IPS DF 6.9 (cell line): ENCODE measurements at places on chromosomes 3 and 15.

DNA sequence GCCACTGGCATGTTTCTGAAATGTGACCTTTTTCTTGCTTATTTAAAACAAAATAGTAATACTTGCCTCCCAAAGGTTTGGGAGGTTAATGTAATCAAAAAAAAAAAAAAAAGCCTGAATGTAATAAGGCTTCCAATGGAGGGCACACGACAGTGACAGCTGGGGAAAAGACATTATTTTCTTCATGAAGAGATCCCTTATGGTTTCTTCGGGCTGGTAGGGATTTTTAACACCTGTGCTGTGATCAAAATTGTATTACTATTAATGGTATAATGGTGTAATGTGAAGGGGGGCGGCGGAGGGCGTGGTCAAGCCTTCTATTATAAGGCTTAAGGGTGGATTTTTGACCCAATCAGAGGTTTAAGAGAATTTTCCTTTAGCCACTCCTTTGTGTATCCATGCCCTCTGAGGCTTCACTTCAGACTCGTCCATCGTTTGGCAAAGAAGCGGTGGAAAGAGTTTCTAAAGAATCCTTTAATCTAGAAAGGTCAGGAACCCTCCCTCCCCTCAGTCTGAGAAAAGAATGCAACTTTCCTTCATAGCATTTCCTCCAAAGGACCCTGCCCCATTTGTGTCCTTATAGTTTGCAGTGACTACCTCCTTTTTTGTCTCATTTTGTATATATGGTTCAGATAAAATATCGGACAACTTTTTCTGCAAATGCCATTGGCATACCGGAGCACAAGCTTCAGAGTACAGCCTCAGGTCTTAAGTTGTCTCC lies 89.5 kb upstream of the CHD2 start:
- no peak for DNase-seq

- no peak for DNase-seq
Measured at GRCh38 chr15:77417602-77418001, 2.3 kb downstream of the PEAK1 start.

DNA sequence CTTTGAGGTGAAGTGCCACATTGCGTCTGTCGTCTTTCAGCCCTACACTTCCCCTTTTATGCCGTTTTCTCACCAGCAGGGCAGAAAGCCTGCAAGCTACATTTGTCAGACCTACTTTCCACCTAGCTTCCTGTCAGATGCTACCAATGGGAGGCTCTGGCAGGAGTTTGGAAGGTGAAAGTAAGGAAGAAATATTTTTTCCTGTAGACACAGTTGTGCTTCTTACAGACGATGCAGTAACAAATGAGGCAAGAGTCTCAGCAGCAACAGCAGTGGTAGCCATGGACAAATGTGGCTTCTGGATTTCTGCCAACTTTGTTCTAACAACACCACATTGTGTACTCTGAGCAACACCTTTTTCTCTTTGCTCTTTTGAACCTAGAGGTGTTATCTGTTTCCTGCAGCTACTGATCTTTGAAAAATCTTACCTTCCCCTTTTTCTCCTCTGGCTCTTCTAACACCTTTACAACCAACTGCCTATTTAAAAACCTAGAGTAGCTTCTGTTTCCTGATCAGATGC lies 70.6 kb upstream of the STT3B start:
- DNase-seq = no peak

DNA sequence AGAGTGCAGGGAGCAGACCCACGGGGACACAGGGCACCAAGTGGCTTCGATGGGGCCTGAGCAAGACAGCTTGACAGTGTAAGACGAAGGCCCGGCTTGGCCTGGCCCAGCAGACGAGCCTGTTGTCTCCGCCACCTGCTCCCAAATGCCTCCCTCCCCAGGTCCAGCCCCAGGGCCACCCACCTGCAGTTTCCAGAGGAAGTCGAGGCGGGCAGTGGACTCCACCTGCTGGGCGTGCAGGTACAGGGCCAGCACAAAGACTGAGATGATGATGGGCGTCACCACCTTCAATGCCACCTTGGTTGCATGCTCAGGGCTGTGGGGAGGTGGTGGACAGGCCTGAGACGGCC lies 94.1 kb downstream of the SEC22A start:
- DNase-seq = no peak

DNA sequence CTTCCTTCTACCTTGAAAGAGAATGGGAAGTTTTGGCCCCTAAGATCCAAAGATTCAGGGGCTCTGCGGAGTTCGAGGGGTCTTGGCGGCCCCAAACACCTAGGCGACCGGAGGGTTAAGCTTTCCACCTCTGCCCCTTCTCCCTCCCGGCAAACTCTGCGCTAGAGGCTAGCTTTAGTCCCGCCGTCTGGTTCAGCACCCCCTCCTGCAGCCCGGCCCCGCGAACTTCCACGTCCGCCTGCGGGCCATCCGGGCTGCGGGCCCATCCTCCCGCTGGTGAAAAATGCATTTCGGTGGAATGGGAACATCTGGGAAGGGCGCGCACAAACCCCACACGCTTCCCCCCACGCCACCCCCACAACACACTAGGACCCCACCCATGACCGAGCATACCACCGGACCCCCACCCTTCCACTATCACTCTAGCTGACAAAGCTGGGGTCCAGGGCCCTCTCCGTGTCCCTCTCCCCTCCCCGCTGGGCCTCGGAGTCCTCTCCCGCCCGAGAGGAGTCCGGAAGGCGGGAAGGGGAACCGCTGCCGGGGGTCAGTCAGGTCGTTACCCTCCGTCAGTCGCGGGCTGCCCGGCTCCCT lies 1.0 kb downstream of the SHOX2 start:
- no peak for DNase-seq

DNA sequence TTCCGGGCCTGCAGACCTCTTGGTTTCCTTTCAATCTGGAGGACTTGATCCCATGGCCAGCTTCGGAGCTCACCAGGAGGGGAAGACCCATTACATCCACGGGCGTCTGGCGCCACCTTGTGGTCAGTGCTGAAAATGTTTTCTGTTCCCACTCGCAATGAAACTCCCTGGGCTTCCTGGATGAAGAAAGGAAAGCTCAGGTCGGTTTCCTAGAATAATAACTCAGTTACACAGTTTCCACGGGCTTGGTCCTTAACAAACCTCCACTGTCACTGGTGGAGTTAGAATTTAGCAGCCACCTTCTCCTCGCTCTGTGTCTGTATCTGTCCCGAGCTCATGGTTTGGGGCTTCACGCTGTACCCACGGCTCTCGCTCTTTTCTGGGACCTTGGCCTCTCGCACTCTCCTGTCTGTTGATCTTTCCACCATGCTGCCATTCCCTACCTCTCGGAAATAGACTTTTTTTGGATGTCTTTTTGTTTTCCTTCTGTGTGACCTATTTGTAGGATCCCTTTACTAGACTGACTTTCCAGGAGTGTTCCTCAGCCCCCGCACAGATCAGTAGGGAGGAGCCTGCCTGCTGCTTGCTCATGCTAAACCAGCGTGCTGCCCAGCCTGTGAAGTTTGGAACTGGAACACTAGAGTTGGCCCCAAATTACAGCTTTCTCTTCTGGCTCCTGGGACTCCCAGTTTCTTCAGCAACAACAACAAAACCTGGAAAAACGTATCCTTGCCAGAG lies 56.3 kb downstream of the IL20RB start:
- DNase-seq = peak; percentile 80

DNA sequence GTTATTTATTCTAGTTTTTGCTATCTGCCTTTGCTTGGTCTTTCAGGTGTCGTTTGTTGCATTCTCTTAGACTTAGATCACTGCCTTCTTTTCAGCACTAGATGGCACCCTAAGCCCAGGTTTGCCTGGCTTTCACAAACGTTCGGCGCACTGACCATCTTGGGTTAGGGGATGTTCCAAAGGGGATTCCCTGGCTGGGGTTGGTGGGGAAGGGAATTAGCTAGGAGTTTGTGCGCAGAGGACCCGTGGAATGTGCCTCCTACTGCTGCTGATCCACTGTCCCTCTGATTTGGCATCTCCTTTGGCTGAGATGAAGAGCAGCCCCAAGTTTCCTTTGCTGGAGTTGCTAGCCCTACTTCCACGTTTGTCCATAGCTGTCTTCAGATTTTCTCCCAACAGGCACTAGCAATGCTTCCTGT lies 33.9 kb downstream of the PFN2 start:
- DNase-seq = peak; percentile 66

DNA sequence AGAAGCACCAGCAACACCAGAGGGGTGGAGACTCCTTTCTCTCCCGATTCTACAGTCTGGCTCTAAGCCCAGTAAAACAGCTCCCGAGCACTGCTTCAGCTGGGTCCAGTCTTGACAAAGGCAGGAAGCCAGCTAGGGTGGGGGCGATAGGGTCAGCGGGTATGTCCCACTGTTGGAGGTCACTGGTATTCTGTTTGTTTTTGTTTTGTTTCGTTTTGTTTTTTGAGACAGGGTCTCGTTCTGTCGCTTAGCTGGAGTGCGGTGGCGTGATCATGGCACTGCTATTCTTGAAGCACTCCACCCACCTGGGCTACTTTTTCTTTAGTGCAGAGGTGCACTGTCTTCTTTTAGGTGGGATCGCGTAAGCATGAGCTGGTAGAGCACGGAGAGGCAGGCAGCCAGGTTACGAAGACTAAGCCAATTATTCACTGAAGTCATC lies 16.3 kb downstream of the GCSAM start:
- DNase-seq = no peak

DNA sequence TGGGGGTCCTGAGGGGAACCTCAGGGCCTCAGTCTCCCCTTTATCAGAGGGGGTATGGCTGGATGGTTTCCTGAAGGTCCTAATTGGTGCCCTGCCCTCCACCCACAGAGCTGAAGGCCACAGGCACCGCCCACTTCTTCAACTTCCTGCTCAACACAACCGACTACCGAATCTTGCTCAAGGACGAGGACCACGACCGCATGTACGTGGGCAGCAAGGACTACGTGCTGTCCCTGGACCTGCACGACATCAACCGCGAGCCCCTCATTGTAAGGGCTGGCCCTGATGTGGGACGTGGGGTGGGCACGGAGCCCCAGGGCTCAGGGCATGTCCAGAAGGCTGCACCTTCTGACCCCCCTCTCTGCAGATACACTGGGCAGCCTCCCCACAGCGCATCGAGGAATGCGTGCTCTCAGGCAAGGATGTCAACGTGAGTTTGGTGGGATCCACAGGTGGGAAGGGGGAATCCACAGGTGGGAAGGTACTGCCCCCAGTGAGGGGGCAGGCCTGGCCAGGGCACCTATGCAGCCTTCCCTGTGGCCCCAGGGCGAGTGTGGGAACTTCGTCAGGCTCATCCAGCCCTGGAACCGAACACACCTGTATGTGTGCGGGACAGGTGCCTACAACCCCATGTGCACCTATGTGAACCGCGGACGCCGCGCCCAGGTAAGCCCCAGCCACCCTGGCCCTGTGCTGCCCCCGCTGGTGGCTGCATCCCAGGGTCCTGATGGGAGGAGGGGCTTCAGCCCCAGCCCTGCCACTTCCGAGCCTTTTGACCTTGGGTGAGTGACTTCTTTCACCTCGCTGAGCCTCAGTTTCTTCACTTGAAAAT lies 17.5 kb upstream of the GNAT1 start:
- no peak for DNase-seq

- DNase-seq = no peak
Measured at GRCh38 chr3:177371888-177372287, 174.6 kb upstream of the TBL1XR1 start.

DNA sequence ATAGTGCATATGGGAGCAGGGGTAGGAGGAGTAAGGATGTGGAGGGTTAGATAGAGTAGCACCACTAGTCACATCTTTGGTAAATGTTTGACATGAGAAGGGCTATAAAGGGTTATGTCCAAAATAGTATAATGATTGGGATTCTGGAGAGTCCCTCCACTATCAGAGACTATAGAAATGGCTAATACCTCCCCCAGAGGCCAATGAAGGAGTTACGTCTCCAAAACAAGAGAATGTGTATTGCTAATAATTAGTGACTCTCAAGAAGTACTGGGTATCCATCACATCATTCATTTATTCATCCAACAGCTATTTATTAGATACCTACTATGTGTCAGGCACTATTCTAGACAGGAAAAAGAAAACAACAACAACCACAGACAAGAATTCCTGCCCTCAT lies 203.7 kb upstream of the UMPS start:
- no peak for DNase-seq

DNA sequence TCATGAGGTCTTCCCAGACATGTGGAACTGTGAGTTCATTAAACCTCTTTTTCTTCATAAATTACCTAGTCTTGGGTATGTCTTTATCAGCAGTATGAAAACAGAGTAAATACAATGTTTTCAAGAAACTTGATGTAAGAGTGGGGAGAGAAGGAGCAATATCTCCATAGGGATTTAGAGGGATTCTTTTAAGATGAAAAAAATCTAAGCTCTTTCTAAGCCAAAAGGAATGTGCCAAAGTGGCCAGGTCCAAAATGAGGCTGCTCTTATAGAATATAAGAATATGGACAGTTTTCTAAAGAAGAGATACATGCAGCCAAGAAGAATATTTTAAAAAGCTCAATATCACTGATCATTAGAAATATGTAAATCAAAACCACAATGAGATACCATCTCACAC lies 23.9 kb upstream of the RYK start:
- DNase-seq = no peak

- no peak for DNase-seq
Measured at GRCh38 chr3:55615694-55616295, 128.7 kb upstream of the WNT5A start.

DNA sequence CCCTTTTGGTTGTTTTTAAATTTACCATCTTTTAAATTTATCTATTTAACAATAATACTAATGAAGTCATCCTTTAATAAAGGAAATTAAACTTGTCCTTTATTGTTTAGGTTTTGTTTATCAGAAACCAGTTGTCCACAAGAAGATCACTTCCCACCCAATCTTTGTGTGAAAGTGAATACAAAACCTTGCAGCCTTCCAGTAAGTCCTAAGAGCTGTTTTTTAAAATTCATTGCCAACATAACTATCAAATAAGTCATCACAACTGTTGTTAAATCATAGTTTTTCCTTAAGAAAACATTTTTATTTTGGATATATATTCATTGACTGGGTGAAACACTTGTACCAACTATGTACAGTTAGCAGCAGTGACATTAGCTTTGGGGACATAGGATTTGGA lies 59.4 kb downstream of the CALML4 start:
- no peak for DNase-seq

DNA sequence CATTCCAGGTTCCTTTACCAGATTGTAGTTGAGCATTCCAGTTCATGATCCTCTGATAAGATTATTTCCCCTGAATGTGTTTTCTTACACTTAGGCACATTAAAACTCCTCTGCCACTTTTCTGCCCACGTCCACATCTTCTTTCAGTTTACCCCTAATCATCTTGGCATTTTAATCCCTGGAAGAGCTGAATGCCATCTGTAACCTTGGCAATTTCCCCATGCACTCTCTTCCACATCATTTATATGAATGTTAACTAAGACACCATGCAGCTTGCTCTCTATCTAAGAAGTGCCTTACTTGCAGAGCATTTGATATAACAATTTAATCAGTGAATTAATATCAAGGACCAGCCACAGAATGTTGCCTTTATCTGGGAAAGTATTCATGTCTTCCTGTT lies 25.8 kb downstream of the TIMP4 start:
- no peak for DNase-seq

GRCh38 chr3:36065321-36065720 lies 315.0 kb upstream of the STAC start:
- DNase-seq = no peak

- no peak for DNase-seq
Measured at GRCh38 chr3:64815195-64815631, 127.4 kb upstream of the ADAMTS9 start.
